Stimulated activated naive B cell treated with anti-CD40 and anti-IgM and Interleukin-4, amounts not matched to agents 10 μg/mL and 1 μg/mL and 100 μg/mL, for 72 hours (primary cell): ENCODE measurements at places on chromosomes 7 and 10.

DNA sequence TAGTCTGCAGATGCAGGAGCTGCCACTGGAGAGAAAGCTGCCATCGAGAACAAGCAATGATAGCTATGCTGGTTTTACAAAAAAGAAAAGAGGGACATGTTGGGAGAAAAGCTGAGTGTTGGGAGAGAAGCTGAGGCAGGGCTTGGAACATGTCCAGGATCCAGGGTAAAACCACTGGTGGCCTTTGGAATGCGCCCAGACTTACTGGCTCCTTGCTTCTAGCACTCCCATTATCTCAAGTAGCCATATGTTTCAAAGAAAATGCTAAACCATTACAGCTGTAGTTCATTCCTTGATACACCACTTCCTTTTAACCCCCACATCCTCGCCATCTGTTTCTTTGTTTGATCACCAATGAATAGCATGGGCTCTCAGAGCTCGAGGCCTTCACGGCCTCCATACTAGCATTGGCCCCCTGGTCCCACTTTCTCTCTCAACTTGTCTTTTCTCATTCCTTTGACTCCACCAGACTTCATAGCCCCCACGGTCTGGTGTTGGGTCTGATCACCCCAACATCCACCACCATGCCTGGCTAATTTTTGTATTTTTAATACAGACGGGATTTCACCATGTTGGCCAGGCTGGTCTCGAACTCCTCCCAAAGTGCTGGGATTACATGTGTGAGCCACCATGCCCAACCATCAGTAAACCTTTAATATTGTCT is 23.8 kb upstream of the PLAC9 start:
- no peak overlapping the region for H3K4me3 ChIP-seq
- H3K4me1 ChIP-seq = no peaks in the 10 kb centered on the region
- peaks cover 7% of the 10 kb centered on the region for H3K36me3 ChIP-seq
- no peak overlapping the region for H3K27ac ChIP-seq

DNA sequence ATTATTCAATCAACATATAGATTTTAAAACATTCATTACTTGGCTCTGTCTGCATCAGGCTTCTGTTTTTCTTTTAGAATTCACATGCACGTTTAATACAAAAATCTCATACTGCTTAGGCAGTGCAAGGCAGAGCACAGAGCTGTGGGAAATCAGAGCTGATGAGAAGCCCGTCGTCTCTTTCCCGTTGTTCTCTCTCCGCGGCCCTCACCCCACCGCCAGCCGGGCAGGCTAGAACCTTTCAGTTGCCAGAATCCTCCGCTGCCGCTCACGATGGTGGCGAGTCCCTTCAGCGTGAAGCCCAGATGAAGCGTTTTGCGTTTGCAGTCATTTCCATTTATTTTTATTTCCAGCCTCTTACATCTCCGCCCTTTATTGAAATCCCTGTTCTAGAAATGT is 648.2 kb downstream of the SDK1 start:
- H3K27me3 ChIP-seq = peaks cover 28% of the 10 kb centered on the region
- DNase-seq = no peak
- peaks cover 2% of the 10 kb centered on the region for H3K36me3 ChIP-seq
- no peak overlapping the region for H3K4me3 ChIP-seq

GRCh38 chr10:72162978-72163377 is 52.8 kb upstream of the ANAPC16 start:
- peak; percentile 28 for DNase-seq
- H3K4me1 ChIP-seq = peaks cover 6% of the 10 kb centered on the region
- H3K36me3 ChIP-seq = peaks cover 27% of the 10 kb centered on the region
- no peak overlapping the region for H3K4me3 ChIP-seq

DNA sequence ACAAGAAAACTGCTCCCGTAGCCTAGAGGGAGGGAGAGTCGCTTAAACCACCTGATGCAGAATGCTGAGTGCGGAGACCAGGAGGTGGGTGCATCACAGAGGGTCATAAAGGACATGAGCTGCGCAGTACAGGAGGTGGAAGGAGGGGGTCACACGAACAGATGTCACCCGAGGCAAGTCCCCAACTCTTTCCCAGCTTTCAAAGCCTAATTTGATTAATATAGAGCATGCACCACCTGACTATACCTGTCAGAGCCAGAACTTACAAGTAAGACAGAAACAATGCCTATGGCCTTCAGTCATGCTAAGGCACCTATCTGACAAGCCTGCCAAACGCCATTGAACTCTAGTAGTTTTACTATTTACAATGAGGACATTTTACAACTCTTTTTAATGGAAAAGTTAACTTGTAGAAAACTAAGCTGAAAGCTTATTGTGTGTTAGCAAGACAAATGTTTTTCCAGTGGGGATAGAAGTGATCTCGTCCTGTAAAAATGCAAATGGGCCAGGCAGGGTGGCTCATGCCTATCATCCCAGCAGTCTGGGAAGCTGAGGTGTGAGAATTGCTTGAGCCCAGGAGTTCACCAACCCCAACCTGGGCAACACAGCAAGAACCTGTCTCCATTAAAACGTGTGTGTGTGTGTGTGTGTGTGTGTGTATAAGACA is 1.1 kb upstream of the VOPP1 start:
- peaks cover 44% of the 10 kb centered on the region for H3K4me1 ChIP-seq
- H3K27me3 ChIP-seq = no peaks in the 10 kb centered on the region
- H3K4me3 ChIP-seq = peak overlapping the region; percentile 85
- no peak for DNase-seq
- peak overlapping the region; percentile 86 for H3K27ac ChIP-seq
- H3K36me3 ChIP-seq = peaks cover 7% of the 10 kb centered on the region

DNA sequence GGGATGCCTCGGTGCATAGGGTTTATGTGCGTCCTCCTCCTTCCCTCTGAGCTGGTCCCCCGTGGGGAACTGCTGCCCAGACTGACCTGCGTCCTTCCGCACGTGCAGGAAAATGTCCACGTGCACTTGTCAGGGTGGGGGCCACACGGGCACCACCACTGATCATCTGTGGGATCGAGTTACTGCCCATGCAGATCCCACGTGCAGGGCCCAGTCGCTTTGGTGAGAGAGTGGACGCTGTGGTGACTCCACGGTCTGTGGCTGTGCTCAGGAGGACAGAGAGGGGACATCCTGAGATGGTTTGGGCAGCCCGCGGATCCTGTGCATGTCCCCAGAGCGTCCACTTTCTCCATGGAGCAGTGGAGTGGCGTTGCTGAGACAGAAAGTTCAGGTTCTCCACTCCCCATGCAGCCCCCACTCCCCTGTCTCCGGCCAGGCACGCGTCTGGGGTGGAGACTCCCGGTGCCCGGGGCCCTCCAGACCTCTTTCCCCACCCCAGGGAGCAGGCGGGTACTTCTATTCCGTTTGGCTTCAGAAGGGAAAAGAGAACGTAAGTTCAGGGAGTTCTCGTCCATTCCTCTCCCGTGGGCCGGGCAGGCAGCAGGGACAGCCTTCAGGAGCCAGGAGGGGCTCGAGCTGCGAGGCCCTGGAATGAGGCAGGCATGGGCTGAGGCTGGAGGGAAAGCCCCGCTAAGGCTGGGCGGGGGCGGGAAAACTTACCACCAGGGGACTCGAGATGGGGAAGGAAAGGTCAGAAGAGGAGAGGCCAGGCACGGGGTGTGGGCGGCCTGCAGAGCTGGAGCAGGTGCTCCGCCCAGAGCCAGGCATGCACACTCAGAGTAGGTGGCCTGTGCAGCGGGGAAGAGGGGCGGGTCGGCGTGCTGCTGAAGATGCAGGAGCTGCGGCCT is 59.9 kb downstream of the EGFR start:
- H3K4me1 ChIP-seq = peaks cover 5% of the 10 kb centered on the region
- no peak overlapping the region for H3K27ac ChIP-seq
- H3K36me3 ChIP-seq = peaks cover 3% of the 10 kb centered on the region
- DNase-seq = no peak
- no peak overlapping the region for H3K4me3 ChIP-seq
- H3K27me3 ChIP-seq = peaks cover 44% of the 10 kb centered on the region

GRCh38 chr10:73828161-73828560 is 16.8 kb upstream of the NDST2 start:
- H3K4me3 ChIP-seq = no peak overlapping the region
- H3K27me3 ChIP-seq = no peaks in the 10 kb centered on the region
- H3K4me1 ChIP-seq = no peaks in the 10 kb centered on the region
- no peak overlapping the region for H3K27ac ChIP-seq
- H3K36me3 ChIP-seq = peaks cover 27% of the 10 kb centered on the region
- DNase-seq = no peak

GRCh38 chr7:45295222-45295621 is 137.6 kb downstream of the RAMP3 start:
- H3K36me3 ChIP-seq = no peaks in the 10 kb centered on the region
- H3K4me3 ChIP-seq = no peak overlapping the region
- no peak for DNase-seq
